ENCODE measurements at places on chromosomes 3 and 15.

DNA sequence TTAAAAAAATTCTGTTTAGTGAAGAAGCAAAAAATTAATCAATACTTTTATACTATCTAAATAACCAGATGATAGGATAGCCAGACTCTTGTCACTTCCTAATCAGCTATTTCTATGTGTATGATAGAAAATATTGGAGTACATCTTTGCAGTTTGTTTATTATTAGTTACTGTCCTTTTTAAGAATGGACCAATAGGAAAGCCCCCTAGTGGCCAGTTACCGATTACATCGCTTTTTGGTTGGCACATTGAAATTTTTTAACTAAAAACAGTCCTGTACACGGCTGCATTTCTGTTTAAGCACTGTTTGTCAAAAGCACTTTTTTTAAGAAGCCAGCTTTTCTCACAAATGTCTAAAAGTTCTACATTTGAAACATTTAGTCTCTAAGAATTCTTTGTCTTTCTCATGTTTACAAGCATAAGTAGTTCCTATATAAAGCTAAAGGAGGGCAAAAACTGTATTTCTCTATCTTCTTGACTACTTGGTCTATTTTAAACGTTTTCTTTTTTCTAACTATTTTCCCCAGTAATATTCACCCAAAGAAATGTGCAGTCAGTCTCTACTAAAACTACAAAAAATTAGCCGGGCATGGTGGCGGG is 253.2 kb upstream of the LRTM1 start:
- no peak for DNase-seq

- no peak for DNase-seq
Observed at GRCh38 chr15:67397139-67397538, 123.8 kb upstream of the C15orf61 start.

DNA sequence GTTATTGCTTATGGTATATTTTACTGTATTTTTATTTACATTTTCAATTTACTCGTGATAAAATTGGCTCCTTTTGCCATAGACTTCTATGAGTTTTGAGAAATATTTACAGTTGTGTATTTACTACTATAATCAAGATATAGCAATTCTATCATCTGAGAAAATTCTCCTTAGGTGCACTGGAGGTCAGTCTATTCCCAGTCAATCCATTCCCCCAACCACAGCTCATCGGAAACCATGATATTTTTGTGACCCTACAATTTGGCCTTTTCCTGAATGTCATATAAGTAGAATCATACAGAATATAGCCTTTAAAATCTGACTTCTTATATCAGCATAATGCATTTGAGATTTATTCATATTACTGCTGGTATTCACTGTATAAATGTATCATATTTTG is 114.7 kb upstream of the LRTM1 start:
- no peak for DNase-seq

DNA sequence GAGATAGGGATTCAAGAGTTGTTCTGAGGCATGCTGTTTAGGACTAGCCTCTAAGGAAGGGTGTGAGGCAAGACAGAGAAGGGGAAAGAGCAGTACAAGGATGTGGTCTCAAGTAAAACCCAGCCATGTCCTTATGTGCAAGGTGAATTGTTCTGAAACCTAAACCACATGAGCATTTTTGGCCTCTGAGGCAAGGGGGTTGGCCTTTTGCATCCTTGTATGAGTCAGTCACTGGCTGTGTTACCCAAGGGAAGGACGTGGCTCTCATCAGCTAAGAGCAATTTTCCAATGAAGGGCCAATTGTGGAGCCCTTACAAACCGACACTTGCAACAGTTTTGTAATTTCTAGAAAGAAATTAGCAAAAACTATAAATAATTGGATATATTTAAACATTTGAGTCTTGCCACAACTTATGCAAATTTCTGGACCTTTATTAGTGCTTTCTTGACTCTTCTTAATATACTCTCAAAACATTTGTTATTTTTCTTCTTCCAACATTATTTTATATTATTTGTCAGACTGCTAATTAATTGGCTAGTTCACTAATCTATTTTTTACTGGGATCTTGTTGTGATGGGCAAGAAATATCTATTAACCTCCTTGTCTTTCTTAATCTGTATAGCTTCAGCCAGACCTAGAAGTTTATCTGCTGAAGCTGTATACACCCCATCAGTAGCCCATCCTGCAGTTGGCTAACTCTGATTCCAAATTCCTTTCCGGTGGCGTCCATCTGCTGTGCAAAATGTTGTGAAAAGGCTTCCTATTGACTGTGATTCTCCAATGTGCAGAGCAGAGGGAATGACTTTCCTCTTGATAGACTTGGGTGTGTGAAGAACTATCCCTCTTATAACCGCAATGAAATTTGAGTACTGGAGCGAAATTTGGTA is 97.7 kb upstream of the P2RY1 start:
- DNase-seq = no peak

DNA sequence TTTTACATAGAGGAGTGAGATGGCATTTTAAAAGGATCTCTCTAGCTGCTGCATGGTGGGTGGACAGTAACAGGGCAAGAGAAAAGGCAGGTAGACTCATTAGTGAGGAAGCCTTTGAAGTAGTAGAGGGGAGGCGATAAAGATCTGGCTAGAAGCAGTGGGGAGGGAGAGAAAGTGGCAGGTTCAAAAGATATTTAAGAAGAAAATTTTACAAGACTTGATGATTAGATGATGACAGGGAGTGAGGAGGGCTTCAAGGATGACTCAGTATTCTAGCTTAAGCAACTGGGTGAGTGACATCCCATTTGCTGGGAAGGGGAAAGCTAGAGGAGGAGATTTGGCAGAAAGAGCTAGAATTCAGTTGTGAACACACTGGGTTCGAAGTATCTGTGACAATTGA is 3.8 kb upstream of the BRPF1 start:
- no peak for DNase-seq

DNA sequence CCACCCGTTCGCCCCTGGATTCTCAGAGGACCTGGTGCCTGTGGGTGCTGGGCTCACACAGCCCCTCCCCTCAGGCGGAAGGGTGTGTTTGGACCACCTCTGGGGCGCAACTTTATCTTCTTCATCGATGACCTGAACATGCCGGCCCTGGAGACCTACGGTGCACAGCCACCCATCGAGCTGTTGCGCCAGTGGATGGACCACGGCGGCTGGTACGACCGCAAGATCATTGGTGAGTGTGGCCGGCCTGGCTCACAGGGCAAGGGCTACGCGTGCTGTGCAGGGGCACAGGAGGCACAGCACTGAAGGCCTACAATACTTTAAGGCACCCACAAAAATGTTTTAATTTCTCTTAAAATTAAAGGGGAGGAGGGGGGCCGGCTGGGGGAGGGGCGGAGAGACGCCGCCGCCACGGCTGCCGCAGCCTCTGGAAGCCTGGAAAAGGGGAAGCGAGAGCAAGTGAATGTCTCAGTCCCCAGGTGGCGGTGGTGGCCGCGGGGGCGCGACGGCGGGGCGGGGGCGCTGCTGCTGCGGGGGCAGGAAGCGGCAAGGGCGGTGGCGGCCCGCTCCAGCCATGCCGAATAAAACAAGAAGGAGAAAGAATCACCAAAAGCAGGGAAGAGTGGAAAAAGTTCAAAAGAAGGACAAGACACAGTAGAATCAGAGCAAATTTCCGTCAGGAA is 56.8 kb downstream of the DNAH1 start:
- DNase-seq = no peak

- DNase-seq = no peak
Observed at GRCh38 chr15:58805095-58805494, 34.0 kb downstream of the MINDY2 start.

- no peak for DNase-seq
Observed at GRCh38 chr15:77384086-77384485, 35.8 kb downstream of the PEAK1 start.

GRCh38 chr3:133856316-133856715 is 39.4 kb downstream of the RAB6B start:
- DNase-seq = no peak

DNA sequence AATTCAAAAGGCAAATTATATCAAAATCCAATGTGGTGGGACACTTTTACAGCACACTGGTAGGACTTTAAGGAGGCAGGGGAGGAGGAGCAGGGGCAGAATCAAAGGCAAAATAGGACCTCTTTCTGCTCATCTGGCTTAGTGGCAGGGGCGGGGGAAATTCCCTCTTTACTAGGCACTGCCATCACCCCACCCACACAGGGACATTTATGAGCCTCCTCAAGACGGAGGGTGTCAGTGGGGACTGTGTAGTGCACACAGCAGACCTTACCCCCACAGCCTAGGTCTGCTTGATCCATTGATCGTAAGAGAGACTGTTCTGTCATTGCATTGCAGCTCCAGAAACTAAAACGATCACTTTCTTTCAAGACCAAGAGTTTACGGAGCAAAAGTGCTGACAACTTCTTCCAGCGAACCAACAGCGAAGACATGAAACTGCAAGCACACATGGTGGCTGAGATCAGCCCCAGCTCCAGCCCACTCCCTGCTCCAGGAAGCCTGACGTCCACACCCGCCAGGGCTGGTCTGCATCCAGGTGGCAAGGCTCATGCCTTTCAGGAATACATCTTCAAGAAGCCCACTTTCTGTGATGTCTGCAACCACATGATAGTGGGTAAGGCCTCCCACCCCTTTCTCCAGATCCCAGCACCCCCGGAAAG is 62.9 kb downstream of the STAC start:
- no peak for DNase-seq

DNA sequence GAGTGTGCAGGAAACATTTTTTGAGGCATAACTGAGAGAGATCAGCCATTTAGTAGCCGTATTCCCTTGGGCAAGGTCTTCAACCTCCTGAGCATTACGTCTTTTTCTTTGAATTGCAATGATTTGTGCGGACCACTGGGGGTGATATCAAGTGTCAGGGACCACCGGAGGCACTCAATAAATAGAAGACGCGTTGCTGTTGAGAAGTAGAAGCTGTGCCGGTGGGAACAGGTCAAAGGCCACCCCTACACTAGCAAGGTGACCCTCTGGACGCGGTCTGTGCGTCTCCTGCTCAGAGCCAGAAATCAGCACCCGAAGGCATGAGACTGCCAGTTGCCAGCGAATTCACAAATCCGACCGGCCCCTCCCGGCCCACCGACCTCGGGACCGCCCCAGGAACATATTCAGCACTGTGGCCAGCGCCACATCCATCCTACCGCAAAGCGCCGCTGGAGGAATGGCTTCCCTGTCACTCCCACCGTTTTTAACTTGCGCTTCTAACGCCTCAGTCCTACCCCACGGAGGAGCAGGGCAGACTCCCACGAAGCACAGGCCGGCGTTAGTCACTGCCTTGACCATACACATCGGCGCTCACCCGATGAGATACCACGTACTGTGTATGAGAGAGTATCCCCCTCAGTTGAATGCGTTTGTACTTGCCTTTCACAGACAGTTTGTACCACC is 1.4 kb upstream of the GHSR start:
- no peak for DNase-seq

DNA sequence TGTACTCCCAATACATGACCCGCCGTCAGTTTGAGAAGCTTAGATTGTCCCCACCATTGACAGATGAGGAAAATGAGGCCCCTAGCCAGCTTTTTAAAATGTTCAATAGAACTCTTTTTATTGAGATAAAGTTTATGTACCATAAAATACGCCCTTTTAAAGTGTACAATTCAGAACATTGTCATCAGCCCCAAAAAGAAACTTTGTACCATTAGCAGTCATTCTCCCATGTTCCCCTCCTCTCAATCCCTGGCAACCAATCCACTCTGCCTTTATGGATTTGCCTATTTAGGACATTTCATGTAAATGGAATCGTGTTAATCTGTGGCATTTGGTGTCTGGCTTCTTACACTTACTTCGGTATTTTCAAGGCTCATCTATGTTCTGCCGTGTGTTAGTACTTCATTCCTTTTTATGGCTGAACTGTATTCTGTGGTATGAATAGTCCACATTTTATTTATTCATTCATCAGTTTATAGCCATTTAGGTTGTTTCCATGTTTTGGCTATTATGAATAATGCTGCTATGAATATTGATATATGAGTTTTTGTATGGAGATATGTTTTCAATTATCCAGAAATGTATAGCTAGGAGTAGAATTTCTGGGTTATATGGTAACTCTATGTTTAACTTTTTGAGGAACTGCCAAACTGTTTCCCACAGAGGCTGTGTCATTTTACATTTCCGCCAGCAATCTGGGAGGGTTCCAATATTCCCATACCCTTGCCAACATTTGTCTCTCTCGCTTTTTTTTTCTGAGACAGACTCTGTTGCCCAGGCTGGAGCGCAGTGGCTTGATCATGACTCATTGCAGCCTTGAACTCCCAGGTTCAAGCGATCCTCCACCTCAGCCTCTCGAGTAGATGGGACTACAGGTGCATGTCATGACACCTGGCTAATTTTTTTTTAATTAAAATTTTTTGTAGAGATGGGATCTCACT is 15.3 kb upstream of the PTPN23 start:
- no peak for DNase-seq

- no peak for DNase-seq
Observed at GRCh38 chr15:60752973-60753720, 274.2 kb upstream of the ICE2 start.

- no peak for DNase-seq
Observed at GRCh38 chr3:97689962-97690361, 74.6 kb upstream of the ARL6 start.

- DNase-seq = no peak
Observed at GRCh38 chr3:178583963-178584575, 47.8 kb downstream of the KCNMB2 start.

GRCh38 chr3:5630406-5630805 is 442.9 kb downstream of the EDEM1 start:
- DNase-seq = no peak

DNA sequence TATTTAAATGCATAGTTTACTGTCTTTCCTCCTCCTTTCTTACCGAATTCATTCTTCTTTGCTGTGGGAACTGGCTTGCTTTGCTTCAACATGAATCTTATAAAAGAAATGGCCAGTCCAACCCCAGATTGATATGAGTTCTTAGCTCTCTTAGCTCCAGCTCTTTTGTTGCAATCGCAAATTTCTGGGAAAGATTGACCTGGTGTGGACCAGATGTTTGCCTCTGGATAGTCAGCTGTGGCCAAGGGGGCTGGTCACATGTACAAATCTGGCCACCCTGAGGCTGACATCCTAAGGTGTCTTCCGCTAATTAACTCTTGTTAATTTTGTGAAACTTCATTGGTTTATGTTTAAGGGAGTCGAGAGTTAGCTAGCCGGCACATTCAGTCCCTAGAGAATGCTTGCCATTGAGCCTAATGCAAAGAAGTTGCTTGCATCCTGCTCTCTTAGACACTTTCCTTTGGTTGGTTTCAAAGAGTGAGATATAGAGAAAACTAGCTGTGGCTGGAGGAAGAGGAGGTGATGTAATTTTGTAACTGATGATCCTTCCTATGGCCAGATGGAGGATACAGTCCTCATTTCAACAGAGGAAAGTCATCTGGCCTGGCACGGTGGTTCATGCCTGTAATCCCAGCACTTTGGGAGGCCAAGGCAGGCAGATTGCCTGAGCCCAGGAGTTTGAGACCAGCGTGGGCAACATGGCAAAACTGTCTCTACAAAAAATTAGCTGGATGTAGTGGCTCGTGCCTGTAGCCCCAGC is 162.4 kb downstream of the ADAMTSL3 start:
- no peak for DNase-seq
